Hematopoietic multipotent progenitor cell treated with erythropoietin and hydrocortisone succinate and interleukin-3 and kit ligand, for 17 days (in vitro differentiated cells): ENCODE measurements at places on chromosomes 6 and 20.

DNA sequence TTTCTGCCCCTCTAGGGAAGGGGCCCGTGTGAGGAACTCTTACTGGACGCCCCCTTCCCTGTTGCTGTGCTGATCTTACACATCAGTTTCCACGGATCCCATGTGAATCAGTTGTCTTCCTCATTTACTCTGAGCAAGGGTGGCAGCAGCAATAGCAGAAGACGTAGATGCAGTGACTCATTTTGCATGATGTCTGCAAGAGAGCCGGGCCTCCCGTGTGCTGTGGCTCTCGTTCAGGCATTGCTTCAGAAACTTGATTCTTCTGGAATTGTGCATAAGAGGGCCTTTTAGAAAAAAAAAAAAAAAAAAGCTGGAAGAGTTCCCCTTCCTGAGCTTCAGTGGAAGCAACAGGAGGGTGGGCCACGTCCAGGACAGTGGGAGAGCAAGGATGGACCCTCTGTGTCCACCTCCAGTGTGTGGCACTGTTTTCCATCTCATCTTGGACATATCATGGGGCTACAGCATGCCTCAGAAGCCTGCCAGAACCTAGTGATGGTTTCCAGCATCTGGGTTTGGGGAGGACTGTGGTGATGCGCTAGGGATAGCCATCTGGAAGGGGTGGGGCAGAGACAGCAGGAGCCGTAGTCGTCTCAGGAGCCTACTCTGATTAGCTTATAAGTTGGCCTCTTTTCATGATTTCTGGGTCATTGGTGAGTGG, 62.1 kb downstream of the FOXO3 start:
- peak; percentile 65 for DNase-seq

GRCh38 chr20:1207293-1207878, 4.1 kb downstream of the C20orf202 start:
- DNase-seq, result no peak

DNA sequence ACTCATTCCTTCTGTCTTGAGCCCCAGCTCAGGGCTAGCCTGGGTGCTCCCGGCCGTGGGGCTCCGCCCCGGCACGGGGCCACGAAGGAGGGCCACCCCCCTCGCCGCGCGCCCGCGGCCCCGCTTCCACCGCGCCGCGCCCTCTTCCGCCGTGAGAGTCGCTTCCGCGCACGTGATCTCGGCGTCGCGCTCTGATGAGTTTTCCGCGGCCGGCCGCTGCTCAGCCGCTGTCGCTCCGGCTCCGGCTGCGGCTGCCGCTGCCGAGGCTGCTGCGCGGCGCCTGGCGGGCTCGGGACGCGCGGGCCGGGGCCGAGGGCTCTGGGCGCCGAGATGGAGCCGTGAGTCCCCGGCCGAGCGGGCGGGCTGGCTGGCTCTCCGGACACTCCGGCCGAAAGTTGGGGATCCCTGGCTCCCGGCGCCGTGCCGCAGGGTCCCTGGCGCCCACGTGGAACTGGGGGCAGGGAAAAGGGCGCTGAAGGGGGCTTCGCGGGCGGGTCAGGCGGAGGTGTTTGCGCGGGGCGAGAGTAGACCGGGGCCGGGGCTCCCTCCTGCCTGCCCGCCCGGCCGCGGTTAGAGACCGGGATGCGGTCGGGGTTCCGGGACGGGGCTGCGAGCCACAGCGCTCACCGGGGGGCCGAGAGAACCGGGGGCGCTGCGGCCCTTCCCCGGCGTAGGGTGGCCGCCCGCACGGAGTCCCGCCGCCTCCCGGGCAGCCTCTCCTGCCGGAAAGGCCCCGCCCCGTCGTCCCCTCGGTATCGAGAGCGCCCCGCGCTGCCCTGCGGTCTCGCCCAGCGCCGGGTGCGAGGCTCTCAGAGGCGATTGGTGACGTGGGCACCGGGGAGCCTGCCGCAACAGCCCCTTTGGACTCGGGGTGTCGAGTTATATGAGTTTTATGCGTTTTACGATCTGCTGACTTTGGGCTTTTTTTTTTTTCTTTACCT, at the start of gene TMEM181:
Gene TMEM181, plus strand, starts transcription at position 197 of the 941 bp plus-strand sequence. Its CDS starts 134 bp downstream, at position 331.
- peak; percentile 73 for DNase-seq

DNA sequence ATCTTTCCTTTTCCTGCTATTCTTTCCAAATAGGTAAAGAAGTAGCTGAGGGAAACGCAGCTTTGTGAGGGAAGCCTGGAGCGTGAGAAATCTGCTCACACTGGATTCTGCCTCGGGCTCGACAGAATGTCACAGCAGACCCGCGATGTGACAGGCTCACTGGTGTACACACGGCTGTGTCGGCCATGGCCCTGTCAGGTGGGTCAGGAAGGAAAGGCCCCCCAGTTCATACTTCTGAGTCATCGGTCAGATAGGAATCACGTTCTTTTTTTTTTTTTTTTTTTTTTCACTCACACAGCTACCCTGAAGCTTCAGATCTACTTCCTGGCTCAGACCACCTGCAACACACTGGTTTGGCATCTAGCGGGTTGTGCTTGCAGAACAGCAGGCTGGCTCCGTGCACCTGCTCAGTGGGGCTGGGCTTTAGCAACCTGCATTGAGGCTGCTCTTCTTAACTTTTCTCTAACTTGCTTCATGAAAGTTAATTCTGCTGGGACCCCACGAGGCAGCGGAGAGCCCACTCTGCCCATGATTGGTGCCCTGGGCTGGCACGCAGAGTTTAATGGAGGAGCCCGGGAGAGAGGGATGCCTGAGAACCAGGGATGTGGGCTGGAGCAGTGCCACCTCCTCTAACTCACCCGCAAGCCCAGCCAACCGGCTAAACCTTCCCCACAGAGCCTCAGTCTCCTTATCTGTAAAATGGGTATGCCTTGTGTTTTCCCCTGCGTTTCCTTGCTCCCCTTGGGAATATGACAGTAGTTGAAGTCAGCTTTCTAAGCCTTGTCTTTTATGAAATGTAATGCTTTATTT, 61.5 kb upstream of the FNDC1 start:
- peak; percentile 9 for DNase-seq

DNA sequence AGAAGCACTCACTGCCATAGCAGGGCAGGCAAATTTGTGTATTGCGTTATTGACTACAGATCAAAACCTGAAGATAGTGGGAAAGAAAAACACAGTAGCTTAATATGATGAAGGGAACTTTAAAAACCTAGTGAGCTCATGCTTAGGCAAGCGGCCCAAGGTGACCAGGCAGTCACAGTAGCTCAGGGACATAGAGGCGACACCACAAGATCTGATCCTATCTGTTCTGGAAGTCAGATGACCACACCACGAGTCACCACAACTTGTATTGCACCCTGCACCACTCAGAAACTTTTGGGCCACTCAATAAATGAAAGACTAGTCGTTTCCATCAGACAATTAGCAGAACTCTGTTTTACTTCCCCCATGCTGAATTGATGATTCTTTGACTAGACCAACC, 4.9 kb downstream of the CLIC5 start:
- no peak for DNase-seq

DNA sequence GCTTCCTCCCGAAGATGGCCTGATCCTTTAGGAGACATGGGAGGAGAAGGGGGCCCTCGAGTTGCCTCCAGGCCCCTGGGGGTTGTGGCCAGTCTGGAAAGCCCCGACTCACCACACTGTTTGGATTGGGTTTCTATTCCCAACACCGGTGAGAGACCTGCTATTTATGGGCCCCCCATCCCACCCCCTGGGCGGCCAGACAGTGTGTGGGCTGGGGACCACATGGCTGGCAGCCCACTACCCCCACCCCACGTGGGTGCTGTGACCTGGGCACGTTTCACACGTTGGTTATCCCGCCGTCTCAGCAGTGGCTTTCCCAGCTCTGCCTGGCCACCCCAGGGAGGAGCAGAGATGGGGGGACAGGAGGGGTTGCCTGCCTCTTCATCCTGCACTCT, 116.1 kb downstream of the VEGFA start:
- DNase-seq, result no peak

- DNase-seq, result no peak
These were observed 6.5 kb upstream of the TMEM242 start for GRCh38 chr6:157329829-157330228.
